ENCODE measurements at places on chromosomes 7 and 10.

DNA sequence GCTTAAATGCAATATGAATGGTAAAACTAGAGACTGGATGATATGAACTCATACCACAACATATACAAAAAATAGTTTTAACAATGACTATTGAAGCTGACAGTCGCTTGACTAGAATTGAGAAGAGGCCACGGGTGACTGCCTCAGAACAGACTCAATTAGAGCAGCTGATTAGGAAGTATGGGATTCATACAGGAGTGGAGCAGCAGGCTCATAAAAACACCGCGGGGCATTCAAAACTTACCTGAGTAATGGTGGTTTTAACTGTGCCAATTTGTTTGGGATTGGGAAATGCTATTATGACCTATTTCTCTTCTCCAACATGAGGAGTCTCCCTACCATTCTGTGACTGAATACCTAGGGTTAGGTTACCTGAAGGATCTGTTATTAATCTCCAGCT, 2.1 kb downstream of the CADPS2 start:
- no peak for DNase-seq

- DNase-seq: no peak
Measured at GRCh38 chr10:69963835-69964710, 88.6 kb upstream of the MACROH2A2 start.

- no peak for DNase-seq
Measured at GRCh38 chr10:131650169-131650705, 250.6 kb upstream of the PPP2R2D start.

GRCh38 chr10:44308935-44309334, 76.0 kb downstream of the CXCL12 start:
- DNase-seq: no peak

DNA sequence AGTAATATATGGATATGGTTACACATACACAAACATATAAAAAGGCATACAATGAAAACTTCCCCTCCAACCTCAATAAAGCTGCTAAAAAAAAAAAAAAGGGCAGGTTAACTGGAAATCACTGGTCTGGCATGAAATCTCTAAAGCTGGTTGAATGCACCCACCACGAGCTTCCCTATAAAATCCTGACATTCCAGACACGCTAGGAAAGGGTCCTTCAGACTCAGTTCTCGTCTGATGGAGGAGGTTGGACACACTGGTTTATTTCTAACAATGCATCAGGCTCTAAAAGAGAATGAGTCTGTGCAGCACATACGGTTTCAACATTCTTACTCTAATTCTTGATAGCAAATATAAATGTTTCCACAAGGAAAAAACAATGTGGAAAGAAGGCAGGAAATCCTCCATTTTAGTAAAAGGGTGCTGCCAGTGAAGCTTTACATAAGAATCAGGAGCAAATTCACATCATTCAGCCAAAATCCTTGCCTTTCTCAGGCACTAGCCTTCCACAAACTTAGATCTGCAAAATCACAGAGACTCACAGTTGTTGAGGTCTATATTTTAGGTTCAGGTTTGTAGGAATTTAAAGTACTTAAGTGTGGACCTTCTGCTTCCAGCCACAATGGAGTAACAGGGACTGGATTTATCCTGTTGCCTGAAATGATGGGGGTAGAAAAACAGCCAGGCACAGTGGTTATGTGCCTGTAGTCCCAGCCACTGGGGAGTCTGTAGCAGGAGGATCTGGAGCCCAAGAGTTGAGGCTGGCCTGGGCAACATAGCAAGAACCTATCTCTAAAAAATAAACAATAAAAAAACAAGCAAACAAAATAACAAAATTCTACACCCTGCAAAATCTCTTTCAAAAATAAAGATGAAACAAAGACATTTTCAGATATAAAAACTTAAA, 73.5 kb downstream of the CYTH3 start:
- no peak for DNase-seq

DNA sequence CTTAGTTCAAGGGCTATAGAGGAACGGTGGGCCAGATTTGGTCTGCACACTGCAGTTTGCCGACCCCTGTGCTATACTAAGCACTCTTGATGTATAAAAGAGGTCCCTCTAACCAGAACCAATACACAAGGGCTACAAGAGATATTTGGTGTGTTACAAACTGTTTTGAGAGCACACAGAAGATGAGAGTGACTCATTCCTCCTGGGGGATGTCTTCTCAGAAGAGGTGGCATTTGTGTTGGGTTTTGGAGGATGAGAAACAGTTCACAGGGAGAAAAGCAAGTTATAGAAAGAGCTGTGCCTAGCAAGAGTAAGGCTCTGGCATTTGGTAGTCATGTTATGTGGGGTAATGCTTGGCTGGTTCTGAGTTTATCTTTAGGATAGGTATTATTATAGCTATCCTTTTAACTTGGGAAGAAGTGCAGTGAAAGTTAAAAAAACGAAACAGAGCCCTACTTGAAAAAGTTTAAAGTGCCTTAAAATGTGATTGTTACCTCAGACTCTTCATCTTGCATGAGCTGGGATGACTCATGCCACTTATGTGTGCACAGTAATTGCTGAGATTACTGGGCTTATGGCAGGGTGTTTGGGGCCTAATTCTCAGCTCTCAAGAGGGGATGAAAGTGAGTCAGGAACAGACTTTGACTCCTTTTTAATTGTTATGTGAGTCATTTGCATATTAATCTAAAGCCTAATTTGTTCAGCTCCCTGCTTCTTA, 160.4 kb downstream of the KIF20B start:
- no peak for DNase-seq

- DNase-seq: no peak
Measured at GRCh38 chr7:151793531-151793951, 83.4 kb downstream of the PRKAG2 start.

- DNase-seq: no peak
Measured at GRCh38 chr10:89144836-89145235, 62.3 kb downstream of the CH25H start.
